ENCODE measurements at places on chromosomes 3 and 15. TPM values are rescaled to one million over a fixed set of nuclear protein-coding genes. Genes with fewer than 3 reads are reported as not detected.

DNA sequence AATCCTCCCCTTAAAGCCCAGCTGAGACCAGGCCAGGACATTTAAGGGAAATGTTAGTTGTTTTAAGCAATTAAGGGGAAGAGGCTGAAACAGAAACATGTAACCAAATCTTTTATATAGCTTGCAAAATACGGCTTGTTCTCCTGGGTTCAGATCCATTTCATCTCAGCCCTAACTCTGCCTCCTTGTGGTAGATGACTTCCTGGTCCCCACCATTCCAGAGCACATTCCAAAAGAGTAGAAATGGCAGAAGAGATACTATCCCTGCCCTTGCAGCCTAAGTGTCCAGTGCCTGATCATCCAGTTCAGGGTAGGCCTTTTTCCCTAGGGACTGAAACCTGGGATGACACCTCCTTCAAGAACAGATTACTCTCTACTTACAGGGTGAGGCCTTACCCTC lies 266.2 kb upstream of the VEPH1 start:
- no peaks in the 10 kb centered on the region for H3K4me1 ChIP-seq
- no peak overlapping the region for H3K27ac ChIP-seq
- DNase-seq, result no peak
- H3K27me3 ChIP-seq, result no peaks in the 10 kb centered on the region
- no peaks in the 10 kb centered on the region for H3K36me3 ChIP-seq

- no peak overlapping the region for H3K4me3 ChIP-seq
- H3K36me3 ChIP-seq, result 0 out of 2 replicates have a peak, but pooled peaks cover 5% of the 10 kb centered on the region
- H3K27ac ChIP-seq, result no peak overlapping the region
- H3K4me1 ChIP-seq, result peaks cover 12% of the 10 kb centered on the region
These were observed 33.2 kb downstream of the CBLB start for GRCh38 chr3:105835606-105836005.

DNA sequence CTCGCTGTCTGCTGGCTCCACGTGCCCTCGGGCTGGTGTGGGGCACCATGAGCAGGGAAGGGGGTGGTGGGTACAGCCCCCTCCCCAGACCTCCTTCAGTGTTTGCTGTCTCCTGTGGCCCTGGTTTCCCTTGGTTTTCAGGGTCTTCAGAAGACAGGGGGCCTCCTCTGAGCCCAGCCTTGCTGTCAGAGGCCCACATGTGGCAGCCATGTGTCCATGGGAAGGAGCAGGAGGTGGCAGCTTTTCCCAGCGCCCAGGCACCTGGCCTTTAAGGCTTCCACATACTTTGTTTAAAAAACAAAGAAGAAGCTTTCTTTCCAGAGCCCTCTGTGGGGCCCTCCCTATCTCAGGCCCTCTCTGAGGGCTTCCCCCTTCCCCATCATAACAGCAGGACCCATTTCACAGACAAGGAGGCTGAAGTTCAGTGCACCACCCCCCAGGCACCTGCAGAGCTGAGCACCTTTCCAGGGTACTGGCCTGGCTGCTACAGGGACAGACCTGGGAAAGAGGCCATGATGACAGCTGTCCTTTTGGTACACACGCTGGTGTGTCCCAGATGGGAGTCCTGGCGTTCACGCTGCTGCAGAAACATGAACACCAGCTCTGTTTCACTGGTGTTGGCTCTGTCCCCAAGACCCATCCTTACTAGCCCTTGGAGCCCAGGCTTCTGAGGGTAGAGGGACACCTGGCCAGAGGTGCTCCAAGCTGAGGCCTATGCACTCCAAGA lies 73.7 kb downstream of the DNAJB8 start:
- H3K4me3 ChIP-seq, result no peak overlapping the region
- H3K4me1 ChIP-seq, result no peaks in the 10 kb centered on the region
- no peak for DNase-seq
- no peaks in the 10 kb centered on the region for H3K27me3 ChIP-seq

DNA sequence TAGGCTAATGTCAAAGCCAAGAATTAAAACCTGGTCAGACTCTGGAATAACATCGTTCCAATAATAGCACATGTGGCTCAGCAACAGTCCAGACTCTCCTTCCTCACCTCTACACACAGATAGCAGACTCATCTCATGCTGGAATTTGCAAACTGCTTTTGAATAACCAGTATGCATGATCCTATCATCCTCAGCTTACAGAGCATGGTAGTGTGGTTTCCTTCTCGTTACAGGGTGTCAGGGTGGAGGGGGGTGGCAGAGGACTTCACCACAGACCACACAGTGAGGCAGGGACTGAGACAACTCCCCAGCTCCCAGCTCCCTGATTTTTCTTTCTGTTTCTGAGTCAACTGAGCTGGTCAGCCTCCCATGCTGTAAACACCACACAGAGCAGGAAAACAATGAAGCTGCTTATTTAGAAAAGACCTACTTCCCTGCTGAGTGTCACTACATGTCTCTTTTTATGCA lies 101.6 kb downstream of the RPL22L1 start:
- no peak for DNase-seq
- H3K27me3 ChIP-seq, result no peaks in the 10 kb centered on the region
- no peaks in the 10 kb centered on the region for H3K4me1 ChIP-seq
- no peak overlapping the region for H3K27ac ChIP-seq

DNA sequence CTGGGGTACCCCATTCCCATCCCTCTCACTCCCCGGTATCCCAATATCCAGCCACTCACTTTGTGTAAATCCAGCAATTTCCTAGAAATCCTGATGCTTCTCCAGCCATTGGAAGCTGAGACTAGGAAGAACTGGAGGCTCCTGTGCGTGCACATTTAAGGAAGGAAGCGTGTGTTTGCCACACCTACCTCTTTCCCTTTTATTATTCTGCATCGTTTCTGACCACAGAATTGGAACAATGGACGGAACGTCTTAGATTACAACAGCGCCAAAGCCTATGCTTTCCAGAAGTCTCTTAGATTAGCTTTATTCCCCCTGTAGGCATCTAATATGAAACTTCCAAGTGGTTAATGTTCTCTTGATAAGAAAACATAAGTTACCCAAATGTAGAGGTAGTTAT lies 234.8 kb upstream of the TRIM42 start:
- no peaks in the 10 kb centered on the region for H3K27me3 ChIP-seq
- H3K27ac ChIP-seq, result no peak overlapping the region
- peaks cover 22% of the 10 kb centered on the region for H3K4me1 ChIP-seq
- DNase-seq, result no peak
- H3K4me3 ChIP-seq, result no peak overlapping the region

DNA sequence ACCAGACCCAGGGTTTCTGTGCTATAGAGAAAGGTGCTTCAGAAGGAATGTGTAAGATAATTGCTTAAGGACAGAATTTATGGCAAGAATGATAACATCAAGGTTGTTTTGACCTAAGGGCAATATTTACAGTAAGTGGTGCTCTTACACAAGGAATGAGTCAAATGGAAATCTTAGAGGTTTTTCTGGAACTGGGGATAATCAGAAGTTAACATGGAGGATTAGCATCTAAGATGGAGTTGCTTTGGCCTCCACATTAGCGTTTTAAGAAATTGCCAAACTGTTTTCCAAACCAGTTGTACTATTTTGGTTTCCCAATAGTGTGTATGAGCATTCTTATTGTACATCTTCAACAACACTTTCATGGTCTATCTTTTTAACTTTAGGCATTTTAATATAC lies 3.1 kb downstream of the WDR93 start:
- no peak overlapping the region for H3K4me3 ChIP-seq
- peaks cover 24% of the 10 kb centered on the region for H3K4me1 ChIP-seq
- H3K27me3 ChIP-seq, result no peaks in the 10 kb centered on the region
- DNase-seq, result peak; percentile 79
- no peaks in the 10 kb centered on the region for H3K36me3 ChIP-seq

- H3K27ac ChIP-seq, result no peak overlapping the region
- no peak for DNase-seq
- no peaks in the 10 kb centered on the region for H3K27me3 ChIP-seq
- H3K4me1 ChIP-seq, result no peaks in the 10 kb centered on the region
These were observed 114.5 kb upstream of the GADL1 start for GRCh38 chr3:31008994-31009393.

DNA sequence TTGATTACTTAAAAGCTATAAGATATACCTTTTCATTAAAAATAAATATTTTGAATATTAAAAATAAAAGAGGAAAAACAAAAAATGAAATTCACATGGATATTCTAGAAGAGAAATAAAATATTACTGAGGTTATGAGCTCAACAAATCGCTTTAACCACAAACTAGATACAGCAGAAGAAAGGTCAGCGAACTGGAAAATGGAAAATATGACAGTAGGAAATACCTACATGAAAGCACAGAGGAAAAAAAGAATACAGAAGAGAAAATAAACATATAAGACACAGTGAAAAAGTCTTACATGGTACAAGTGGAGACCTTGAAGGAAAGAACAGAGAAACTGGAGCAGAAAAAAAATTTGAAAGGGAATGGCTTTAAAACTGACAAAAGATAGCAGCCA lies 33.2 kb downstream of the SCAPER start:
- no peak overlapping the region for H3K27ac ChIP-seq
- DNase-seq, result no peak
- H3K27me3 ChIP-seq, result no peaks in the 10 kb centered on the region

DNA sequence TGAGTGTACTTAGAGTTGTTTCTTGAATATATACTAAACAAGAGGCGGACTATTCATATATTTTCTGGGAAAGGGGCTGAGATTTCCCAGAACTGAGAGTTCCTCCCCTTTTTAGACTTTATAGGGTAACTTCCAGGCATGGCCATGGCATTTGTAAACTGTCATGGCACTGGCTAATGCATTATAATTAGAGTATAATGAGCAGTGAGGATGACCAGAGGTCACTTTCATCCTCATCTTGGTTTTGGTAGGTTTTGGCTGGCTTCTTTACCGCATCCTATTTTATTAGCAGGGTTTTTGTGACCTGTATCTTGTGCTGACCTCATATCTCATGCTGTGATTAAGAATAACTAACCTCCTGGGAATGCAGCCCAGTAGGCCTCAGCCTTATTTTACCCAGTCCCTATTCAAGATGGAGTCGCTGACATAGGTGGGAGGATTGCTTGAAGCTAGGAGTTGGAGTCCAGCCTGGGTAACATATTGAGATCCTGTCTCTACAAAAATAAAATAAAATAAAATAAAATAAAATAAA lies 91.4 kb downstream of the MOBP start:
- H3K4me3 ChIP-seq, result no peak overlapping the region
- no peaks in the 10 kb centered on the region for H3K4me1 ChIP-seq
- H3K36me3 ChIP-seq, result no peaks in the 10 kb centered on the region

DNA sequence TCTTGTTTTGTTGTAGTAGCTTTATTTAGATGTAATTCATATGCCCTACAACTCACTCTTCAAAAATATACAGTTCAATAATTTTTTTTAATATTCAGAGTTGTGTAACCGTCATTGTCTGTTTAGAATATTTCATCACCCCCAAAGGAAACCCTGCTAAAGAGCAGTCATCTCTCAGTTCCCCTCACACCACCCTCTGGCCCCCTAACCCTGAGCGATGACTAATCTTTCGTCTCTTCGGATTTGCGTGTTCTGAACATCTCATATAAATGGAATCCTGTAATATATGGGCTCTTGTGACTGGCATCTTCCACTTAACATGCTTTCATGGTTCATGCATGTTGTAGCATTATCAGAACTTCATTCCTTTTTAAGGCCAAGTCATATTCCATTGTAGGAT lies 183.8 kb downstream of the ATG7 start:
- no peak overlapping the region for H3K4me3 ChIP-seq
- DNase-seq, result no peak
- H3K27ac ChIP-seq, result no peak overlapping the region
- no peaks in the 10 kb centered on the region for H3K27me3 ChIP-seq

GRCh38 chr15:57537488-57538264 lies 54.0 kb upstream of the MYZAP start:
- H3K36me3 ChIP-seq, result no peaks in the 10 kb centered on the region
- H3K4me1 ChIP-seq, result no peaks in the 10 kb centered on the region
- H3K27ac ChIP-seq, result no peak overlapping the region
- DNase-seq, result no peak

DNA sequence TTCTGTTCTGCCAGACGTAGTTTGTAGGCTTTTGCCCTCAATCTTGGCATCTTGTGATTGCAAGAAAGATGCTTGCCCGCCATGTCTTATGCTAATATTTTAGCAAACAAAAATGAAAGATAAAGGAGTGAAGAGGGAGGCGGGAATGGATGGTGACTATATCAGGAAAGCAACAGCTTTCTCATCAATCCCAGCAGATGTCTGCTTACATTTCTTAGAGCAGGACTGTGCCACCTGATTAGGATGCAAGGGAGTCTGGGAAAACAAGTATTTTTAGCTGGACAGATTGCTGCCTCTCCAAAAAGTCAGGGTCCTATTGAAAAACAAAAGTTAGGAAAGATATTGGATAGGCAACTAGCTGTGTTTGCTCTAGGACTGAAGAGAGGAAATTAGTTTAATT lies 34.6 kb upstream of the DPH6 start:
- H3K36me3 ChIP-seq, result no peaks in the 10 kb centered on the region
- H3K4me1 ChIP-seq, result no peaks in the 10 kb centered on the region
- no peaks in the 10 kb centered on the region for H3K27me3 ChIP-seq
- no peak for DNase-seq
- H3K27ac ChIP-seq, result no peak overlapping the region
- H3K4me3 ChIP-seq, result no peak overlapping the region

DNA sequence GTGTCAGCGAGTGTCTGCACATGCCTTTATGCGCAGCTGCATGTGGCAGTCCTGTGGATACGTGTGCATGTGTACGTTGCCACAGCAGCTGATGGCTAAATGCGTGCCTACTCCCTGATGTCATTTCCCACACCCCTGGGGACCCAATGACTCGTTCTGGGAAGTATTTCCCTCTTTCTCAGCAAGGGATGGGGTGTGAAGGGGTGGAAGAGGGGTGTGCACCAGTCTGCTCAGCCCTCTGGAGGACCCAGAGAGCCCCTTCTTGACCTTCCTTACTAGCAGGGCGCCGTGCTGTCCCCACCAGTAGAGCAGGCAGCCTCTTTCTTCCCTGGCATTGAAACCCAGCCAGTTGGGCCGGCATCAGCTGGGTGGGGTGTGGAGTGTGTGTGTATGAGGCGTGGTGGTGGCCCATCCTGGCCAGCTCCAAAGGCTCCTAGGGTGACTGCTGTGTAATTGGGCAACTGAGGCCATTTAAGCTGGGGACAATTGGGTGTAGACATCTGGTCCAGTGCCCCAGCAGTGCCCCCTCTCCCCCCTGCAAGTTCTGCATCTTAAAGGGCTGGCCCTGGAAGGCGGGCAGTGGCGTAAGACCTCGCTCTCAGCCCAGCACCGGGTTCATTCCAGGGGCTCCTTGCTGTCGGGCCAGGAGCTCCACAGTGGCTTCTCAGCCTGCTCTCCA lies 19.2 kb downstream of the SNX33 start:
- DNase-seq, result peak; percentile 89
- H3K4me1 ChIP-seq, result peaks cover 100% of the 10 kb centered on the region
- no peaks in the 10 kb centered on the region for H3K36me3 ChIP-seq
- H3K27ac ChIP-seq, result peak overlapping the region; percentile 99
- no peak overlapping the region for H3K4me3 ChIP-seq
- no peaks in the 10 kb centered on the region for H3K27me3 ChIP-seq

- H3K4me1 ChIP-seq, result no peaks in the 10 kb centered on the region
- H3K4me3 ChIP-seq, result no peak overlapping the region
- H3K27me3 ChIP-seq, result no peaks in the 10 kb centered on the region
- DNase-seq, result no peak
- H3K27ac ChIP-seq, result no peak overlapping the region
These were observed 26.1 kb downstream of the EDEM1 start for GRCh38 chr3:5213574-5213966.

The TMPRSS7 gene
- total RNA-seq, result not detected

The ATP1B3 gene
- total RNA-seq, result 69.7 TPM

The TMCO5A gene
- 0.35 TPM for total RNA-seq

The MYRIP gene
- total RNA-seq, result not detected

The FBXO45 gene
- total RNA-seq, result 16.5 TPM

The ZNF502 gene
- 2.8 TPM for total RNA-seq

The GRAMD2A gene
- 60.2 TPM for total RNA-seq

The TMC3 gene
- not detected for total RNA-seq

The SLC35G2 gene
- total RNA-seq, result 5.0 TPM

The CRBN gene
- 34.9 TPM for total RNA-seq

The GALNT15 gene
- total RNA-seq, result not detected

The SEMA5B gene
- total RNA-seq, result not detected

The NPRL2 gene
- total RNA-seq, result 24.1 TPM

Measured in PC-9 (cell line).